ENCODE measurements at places on chromosomes 7 and 10.

DNA sequence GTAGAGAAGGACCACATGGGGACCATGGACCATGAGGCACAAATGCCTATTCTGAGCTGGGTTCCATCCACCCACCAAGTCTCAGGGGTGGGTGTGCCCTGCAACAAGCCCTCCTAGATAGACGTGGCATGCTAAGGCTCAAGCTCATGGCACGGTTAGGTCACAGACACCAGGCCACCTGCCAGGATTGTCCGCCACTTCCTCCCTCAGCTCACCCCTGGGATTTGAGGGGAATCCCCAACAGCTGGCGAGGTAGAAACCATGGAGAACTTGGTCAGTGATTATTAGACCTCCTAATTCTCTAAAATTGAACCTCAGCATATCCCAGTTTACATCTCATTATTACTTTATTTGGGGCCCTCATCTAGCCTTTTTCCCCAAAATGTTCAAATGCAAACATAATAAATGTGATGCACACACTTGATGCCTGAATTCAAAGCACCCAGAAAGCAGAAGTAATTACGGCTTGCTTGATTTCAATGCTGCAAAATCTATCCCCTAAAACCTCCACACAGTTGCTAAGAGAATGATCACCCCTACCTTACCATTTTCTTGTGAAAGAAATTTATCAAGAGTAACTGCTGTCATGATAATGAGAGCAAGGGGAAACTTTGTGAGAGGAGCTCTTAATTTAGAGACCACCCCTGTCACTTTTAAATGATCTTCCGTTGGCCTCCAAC, 366.6 kb upstream of the PFKP start:
- DNase-seq: no peak

GRCh38 chr7:29042824-29043231, 84.7 kb upstream of the TRIL start:
- DNase-seq: no peak

DNA sequence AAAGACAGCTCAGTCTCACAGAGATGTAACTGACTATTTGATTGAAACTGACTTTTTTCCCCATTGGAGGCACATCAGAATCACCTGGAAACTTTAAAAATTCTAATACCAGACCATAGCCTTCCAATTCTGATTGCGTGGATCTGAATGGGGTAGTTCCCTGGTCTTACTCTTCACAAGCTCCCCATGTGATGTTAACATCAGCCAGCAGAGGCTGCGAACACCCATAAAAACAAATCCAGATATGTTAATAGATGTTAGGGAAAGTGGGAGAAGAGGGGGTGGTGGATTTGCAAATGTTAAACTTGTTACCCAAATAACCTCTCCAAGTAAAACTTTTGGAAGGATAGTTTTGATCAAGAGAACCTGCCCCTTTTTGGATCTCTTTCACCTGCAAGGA, 1133.4 kb downstream of the CNTNAP2 start:
- no peak for DNase-seq

DNA sequence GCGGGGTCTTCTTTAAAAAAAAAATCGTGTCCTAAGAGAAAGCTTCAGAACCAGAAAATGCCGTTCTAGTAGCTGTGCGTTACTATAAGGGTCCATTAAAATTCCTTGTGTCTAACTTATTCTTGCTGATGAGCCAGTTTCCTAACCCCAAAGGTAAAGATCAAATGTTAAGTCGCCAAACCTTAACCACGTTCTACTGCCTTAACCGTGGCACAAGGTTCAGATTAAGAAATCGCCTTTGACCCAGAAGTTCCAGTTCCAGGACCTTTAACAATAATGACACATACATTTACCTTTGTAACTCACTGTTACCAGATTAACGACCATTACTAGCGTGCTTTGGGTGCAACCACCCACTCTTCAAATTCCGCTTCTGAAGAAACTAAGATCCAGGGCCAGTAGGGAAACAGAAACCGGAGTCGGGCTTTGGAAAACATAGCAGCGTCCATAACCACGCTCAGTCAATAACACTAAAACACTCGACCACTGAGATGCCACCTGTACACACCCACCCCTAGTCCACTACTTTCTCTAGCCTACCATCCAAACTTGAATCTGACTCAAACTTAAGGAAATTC, 620 bp downstream of the BET1 start:
- no peak for DNase-seq

DNA sequence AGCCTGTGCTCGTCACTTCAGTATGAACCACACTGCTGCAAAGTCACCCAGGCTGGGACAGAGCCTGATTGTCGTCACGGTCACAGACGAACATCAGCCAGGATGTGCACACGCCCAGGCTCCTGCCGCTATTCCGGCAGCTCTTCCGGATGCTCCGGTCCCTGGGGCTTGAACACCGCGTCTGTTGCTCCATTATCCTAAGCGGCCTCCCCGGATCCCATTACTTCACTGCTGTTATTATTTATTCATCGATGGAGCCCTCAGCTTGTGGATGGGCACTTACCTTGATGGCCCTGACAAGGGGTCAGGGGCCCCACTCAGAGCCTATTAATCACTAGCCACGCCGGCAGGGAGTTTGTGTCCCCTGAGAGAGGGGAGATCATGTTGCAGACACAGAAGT, 120.8 kb upstream of the PCBD1 start:
- no peak for DNase-seq

- DNase-seq: no peak
Measured at GRCh38 chr10:1251769-1252168, 195.6 kb downstream of the WDR37 start.

DNA sequence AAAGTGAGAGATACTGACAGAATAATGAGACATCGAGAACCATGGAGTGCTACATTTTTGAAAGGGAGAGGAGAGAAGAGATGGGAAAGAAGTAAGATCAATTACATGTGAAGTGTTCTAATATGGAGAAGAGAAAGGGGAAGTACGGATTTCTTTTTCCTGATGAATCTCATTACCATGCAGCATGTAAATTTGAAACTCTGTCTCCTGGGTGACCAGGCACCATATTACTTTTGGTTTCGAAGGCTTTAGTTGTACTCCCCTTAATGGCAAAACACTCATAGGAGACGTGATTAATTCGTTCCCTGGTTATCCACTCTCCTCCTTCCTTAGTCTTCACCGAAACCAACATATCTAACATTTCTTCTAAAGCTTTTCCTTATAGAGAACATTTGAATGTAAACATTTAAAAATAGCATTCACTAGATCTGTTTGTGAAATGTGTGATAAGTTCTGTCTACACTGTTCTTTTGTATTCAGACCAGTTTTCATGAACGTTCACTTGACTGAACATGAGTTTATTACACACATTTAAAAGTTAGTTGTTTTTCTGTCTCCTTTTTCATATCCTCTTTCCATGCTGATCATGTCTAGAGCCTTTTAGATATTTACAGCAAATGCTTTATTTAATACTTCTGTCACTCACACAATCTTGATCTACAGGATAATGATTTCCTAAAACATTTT, 80.2 kb upstream of the MSRB2 start:
- DNase-seq: no peak

GRCh38 chr7:7384228-7384627, 151.4 kb downstream of the COL28A1 start:
- DNase-seq: no peak

DNA sequence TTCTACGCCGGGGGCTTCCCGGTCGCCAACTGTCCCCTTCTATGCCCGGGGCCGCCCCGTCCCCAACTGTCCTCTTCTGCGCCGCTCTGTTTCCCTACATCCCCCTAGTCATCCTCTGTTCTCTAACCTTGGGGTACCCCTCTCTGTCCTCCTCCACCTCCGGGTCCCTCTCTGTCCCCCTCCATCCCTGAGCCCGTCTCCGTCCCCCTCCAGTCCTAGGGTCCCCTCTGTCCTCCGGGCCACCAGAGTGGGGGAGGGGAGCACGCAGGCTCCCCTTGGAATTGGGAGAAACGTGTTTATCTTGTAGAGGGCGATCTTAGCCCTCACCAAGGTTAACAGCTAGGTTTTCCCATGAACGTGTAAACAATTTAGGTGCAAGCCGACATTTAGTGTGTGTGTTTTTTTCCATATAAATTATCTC, 852 bp upstream of the KLF6 start:
- no peak for DNase-seq

DNA sequence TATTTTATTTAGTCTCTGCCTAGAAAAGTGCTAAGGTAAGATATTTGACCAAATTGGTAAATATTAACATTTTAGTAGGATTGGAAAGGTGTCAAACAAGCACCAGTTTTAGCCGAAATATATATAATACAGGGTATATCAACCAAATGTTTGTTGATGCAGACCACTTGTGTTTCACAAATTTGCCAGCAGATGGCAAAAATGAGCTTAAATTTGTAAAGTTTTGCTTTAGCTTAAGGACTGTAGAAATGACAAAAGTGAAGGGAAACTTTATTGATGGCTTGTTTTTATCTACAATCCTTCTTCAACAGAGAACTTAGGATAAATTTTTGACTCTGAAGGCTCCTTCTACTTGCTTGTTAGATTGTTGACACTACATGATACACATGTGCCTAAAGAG, 4.8 kb upstream of the POLR1F start:
- DNase-seq: peak; percentile 16

- no peak for DNase-seq
Measured at GRCh38 chr10:113566888-113567287, 14.0 kb downstream of the HABP2 start.

- no peak for DNase-seq
Measured at GRCh38 chr7:92874567-92874966, 38.2 kb upstream of the CDK6 start.

- DNase-seq: no peak
Measured at GRCh38 chr7:96219378-96220130, 102.3 kb downstream of the SLC25A13 start.

Data from HL-60 (cell line).